ENCODE measurements at places on chromosomes 6 and 20.

DNA sequence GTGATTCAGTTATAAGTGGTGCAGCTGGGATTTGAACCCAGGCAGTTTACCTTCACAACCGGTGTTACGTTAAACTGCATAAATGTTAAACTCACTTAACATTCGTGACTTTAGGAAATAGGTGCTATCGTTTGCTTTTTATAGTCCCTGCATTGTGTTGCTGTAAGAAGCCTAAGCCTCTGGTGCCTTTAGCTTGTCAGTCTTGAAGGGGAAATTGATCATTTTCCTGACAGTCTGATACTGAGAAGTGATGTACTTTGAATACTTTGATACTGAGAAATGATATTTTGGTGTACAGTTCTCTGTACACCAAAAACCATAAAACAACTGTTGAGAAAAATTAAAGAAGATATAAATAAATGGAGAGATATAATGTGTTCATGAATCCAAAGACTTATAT lies 52.5 kb upstream of the NEDD9 start:
- no peak for DNase-seq

DNA sequence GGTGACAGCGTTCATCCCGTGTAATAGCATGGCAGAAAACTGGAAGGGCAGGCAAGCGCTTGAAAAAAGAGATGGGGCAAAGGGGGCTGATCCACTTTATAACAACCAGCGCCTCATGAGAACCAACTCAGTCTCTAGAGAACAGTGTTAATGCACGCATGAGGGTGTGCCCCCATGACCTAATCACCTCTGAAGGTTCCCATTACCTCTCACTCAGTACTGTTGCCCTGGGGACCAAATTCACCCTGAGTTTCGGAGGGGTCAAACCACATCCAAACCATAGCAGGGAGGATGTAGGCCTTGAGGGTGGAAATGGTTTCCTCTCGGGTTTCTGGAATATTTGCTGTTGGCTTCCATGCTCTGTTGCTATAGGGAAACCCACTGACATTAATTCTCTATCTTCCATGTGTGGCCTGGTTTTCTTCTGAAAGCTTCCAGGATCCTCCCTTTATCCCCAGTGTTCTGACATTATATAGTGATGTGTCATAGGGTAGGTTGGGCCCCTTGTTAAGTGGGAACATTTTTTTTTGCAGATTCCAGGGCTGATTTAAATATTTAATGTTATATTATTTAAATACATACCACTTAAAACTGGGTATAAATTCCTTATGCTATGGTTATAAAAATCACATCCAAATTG lies 65.2 kb downstream of the PPP1R14C start:
- DNase-seq: no peak

- DNase-seq: no peak
Measured at GRCh38 chr6:113488061-113488460, 369.1 kb upstream of the MARCKS start.

- DNase-seq: no peak
Measured at GRCh38 chr6:150560004-150560883, 39.4 kb upstream of the PLEKHG1 start.

DNA sequence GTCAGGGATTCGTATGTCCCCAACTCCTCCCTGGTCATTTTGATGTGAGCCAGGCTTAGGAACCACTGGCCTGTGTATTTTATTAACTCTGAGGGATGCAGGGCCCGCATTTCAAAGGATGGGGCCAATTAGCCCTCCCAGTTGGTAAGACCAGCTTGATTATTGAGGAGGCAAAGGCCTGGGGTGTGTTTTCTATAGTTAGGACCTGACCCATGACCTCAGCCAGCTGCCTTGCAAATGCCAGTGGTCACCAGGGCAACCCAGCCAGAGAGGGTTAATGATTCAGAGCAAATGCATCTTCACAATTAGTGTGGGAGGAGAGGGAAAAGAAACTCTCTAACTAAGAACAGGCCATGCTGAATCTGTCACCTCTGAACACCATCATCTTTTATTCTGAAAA lies 835.4 kb downstream of the MAFB start:
- no peak for DNase-seq

- no peak for DNase-seq
Measured at GRCh38 chr6:84762220-84763002, 2.0 kb downstream of the TBX18 start.

- DNase-seq: no peak
Measured at GRCh38 chr6:157985378-157986155, 3.9 kb downstream of the SYNJ2 start.

- no peak for DNase-seq
Measured at GRCh38 chr20:17399303-17399985, 131.7 kb downstream of the BFSP1 start.

DNA sequence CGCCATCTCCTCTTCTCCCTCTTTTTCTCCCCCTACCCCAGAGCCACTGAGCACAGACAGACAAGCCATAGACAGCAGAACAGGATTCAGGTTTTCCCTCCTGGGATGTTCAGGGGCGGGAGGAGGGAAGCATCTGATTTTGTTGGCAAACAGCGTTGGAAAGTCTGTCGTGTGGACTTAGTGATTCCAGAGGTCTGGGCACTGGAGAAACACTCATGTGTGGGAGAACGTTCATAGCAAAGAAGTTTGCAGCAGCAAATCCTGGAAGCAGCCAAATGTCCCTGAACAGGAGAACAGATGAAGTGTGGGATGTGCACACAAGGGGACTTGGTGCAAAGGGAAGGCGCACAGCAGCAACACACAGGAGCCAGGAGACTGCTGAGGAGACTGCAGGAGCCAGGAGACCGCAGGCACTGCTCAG lies 264.1 kb upstream of the CDYL start:
- DNase-seq: no peak

GRCh38 chr6:130046671-130047070 lies 28.3 kb downstream of the L3MBTL3 start:
- DNase-seq: no peak
